ENCODE measurements at places on chromosomes 7 and 10. TPM values are rescaled to one million over a fixed set of nuclear protein-coding genes. Genes with fewer than 3 reads are reported as not detected.

LIPM gene
- total RNA-seq = not detected

LGI1 gene
- total RNA-seq = 9.4 TPM

CPEB3 gene
- 6.3 TPM for total RNA-seq

PHKG1 gene
- 2.4 TPM for total RNA-seq

PVRIG gene
- total RNA-seq = 0.48 TPM

FAM25G gene
- total RNA-seq = not detected

CDNF gene
- total RNA-seq = not detected

FAM131B gene
- 7.2 TPM for total RNA-seq

DOCK1 gene
- 56.1 TPM for total RNA-seq

CDHR1 gene
- total RNA-seq = 1.2 TPM

OGDHL gene
- total RNA-seq = not detected

TMEM140 gene
- 3.1 TPM for total RNA-seq

CRYGN gene
- total RNA-seq = not detected

NEBL gene
- total RNA-seq = 30.6 TPM

CALHM3 gene
- total RNA-seq = not detected

VSTM4 gene
- total RNA-seq = 8.4 TPM

PODXL gene
- 4.1 TPM for total RNA-seq

CPA4 gene
- total RNA-seq = 32.7 TPM

BMPER gene
- 83.3 TPM for total RNA-seq

FFAR4 gene
- 0.96 TPM for total RNA-seq

GPR85 gene
- 7.0 TPM for total RNA-seq

PAXIP1 gene
- total RNA-seq = 12.0 TPM

ELMO1 gene
- total RNA-seq = 69.6 TPM

ASB10 gene
- total RNA-seq = not detected

SLC13A4 gene
- total RNA-seq = 6.5 TPM

FAM180A gene
- total RNA-seq = 1.7 TPM

MLXIPL gene
- total RNA-seq = 1.7 TPM

DDC gene
- 8.9 TPM for total RNA-seq

CALML5 gene
- total RNA-seq = not detected

SPRN gene
- 0.96 TPM for total RNA-seq

ADRB1 gene
- 0.72 TPM for total RNA-seq

MICU1 gene
- 61.9 TPM for total RNA-seq

Measured in umbilical cord (tissue), 2 donors.